ENCODE measurements at places on chromosomes 5 and 9.

GRCh38 chr5:150209099-150209635 lies 19.3 kb downstream of the SLC6A7 start:
- DNase-seq: no peak

GRCh38 chr5:153618307-153618706 lies 127.8 kb downstream of the GRIA1 start:
- DNase-seq: no peak

DNA sequence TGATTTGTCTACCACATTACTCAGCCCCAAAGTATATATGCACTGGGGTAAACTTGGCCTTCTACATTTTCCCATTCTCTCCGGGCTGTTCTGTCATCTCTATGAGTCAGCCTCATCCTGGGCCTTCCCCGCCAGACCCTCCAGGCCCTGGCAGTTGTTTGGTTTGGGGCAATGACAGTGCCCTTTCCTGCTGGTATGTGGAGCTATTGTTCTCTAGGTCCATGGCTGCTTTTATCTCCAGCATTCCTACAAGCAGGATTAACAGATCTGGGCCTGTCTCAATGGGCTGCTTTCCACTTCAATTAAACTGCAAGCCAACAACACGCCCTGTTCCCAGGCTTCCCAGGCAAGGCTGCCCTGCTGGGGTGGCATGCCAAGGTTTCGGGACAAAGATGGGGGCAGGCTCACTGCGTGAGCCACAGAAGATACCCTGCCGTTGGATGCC lies 136.4 kb downstream of the SLIT3 start:
- DNase-seq: no peak

DNA sequence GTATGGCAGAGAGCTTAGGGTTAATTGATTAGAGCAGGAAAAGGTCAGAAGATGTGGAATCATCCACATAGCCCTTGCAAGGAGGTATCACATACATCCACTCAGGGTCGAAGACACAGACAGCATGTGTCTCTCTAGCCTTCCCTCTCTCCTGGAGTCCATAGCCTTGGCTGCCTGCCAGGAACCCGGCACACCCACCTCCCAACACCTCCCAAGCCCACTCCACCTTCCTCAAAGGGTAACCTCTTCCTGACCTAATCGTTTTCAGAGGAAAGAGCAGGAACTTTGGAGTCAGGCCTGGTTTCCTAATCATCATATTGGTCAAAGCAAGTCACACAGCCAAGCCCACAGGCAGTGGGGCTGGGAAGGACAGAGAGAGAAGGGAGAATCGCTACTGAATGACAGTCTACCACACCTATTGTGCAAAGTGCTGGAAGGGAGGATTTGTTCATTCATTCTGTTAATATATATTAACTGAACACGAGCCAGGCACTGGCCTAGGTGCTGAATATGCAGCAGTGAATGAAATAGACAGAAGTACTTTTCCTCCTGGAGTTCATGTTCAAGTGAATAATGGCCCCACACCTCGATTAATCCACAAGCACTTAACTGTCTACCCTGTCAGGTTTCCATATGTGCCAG lies 107.8 kb downstream of the KCNIP1 start:
- DNase-seq: no peak

GRCh38 chr5:124059200-124059599 lies 547.2 kb downstream of the CSNK1G3 start:
- no peak for DNase-seq

DNA sequence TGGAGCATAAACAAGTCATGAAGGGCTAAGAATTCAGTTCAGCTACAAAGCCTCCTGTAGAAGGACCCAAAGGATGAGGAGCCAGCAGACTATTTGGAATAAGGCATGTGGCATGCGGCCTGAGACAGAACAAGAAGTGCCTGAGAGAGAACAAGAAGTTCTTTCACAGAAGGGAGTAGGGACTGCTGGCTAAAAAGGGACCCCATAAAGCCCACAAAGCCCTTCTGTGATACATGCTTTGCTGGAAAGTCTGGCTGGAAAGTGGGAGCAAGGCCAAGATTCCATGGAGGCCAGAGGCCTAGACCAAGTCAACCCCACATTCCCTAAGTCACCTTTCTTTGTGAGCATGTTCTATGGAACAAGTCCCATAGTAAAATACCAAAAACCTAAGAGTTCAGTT lies 35.9 kb upstream of the UBAP2 start:
- no peak for DNase-seq

DNA sequence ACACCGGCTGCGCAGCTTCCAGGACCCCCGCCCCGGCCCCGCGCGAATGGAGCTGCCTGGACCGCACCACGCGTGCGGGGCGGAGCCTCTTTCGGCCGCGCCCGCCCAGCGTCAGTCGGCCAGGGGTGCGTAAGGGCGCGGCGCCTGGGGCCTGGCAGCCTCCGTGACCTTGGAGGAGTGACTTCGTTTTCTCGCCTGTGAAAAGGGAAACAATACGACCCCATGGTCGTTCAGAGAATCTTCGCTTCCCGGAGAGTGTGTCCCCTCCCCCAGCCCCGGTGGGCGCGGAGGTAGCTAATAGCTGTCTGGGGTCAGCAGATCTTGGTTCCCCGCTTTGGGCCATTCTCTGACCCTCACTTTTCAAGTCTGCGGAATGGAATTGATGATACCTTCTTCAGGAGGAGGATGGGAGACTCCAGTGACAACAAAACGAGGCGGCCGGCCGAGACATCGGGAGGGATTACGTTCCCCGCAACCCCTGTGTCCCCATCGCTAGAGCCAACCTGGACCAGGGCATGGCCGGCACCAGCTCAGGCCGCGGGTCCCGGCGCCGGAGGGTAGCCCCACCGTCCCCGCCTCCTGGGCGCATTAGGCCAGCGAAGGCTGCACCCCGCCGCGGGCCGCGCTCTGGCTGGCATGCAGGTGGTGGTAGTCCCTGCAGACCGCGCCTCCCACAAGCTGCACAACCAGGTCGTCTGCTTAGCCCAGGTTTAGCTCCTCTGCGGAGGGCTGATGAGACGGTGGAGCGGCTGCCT lies 5.5 kb upstream of the CDHR2 start:
- no peak for DNase-seq

- no peak for DNase-seq
These were observed 162.3 kb upstream of the DAP start for GRCh38 chr5:10923310-10923709.

DNA sequence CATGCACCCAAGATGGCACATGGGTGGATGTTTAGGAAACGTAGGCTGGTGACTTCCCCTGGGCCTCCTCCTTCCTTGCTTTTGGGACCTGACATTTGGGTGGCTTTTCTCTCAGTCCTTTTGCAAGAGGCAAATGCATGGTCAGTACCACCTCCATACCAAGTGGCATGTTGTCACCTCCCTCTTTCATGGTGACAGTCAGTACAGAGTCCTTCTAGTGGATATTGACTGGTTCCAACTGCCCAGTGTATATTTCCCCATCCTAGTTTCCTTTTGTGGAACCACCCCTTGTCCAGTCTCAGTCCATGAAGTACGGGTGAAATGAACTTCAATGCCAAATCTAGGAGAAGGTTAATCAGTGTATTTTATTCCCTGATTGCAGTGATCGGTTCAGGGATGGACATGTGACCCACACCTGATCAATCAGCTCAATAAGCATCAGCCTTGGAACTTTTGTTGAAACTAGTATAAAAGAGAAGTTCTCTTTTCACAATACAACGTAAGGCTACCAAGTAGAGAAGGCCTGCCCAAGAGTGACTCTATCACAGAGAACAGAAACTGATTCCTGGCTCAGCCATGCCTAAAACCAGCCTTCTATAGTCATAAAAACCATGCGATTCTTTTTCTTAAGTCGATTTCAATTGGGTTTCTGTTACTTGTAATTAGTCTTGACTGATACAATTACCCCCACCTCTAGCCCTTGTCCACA lies 143.4 kb upstream of the KLF9 start:
- no peak for DNase-seq

- DNase-seq: no peak
These were observed 22.4 kb downstream of the DENND4C start for GRCh38 chr9:19252885-19253219.

- DNase-seq: no peak
These were observed at the start of gene HBEGF for GRCh38 chr5:140346348-140347221. Gene HBEGF (minus strand): TSS chr5:140346603. CDS start chr5:140346328, 275 bp downstream.

- DNase-seq: no peak
These were observed 4.6 kb upstream of the SAR1B start for GRCh38 chr5:134637116-134637721.

DNA sequence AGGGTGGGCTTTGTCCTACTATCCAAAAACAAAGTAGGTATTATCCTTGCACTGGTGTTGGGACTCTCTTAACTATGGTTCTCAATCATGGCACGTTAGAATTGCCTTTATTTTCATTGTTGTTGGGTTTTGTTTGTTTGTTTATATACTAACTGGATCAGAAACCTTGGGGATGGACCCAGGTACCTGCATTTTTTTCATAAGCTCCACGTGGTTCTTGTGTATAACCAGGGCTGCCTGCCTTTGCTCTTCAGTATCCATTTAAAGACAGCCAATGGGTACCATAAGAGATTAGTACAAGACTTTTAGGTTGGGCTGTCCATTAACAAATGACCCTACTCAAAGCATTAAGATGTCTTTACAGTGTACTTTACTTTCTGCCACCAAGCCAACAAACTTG lies 2.5 kb upstream of the SSBP2 start:
- DNase-seq: no peak

GRCh38 chr5:52821901-52822300 lies 34.2 kb downstream of the ITGA1 start:
- no peak for DNase-seq

GRCh38 chr5:56076486-56076885 lies 81.7 kb upstream of the IL6ST start:
- DNase-seq: no peak

DNA sequence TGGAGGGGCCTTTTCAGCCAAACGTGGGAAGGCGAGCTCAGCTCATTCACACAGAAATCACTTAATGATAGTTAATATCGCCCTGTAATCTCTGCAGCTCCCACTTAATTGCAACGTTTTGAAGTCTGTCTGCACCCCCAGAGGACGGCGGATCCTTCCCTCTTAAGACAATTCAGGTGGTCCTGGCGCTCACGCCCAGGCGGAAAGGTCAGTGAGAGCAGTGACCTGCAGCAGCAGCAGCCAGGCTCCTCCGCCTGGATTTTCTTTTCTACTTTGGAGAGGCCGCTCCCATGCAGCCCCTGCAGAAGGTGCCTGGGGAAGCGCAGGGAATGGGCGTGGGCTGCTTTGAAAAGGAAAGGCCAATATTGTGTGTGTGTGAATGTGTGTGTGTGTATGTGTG lies 400.9 kb upstream of the IRX1 start:
- no peak for DNase-seq

GRCh38 chr5:143521141-143521540 lies 117.7 kb upstream of the NR3C1 start:
- DNase-seq: no peak

GRCh38 chr5:131528682-131529081 lies 106.3 kb downstream of the RAPGEF6 start:
- DNase-seq: no peak

DNA sequence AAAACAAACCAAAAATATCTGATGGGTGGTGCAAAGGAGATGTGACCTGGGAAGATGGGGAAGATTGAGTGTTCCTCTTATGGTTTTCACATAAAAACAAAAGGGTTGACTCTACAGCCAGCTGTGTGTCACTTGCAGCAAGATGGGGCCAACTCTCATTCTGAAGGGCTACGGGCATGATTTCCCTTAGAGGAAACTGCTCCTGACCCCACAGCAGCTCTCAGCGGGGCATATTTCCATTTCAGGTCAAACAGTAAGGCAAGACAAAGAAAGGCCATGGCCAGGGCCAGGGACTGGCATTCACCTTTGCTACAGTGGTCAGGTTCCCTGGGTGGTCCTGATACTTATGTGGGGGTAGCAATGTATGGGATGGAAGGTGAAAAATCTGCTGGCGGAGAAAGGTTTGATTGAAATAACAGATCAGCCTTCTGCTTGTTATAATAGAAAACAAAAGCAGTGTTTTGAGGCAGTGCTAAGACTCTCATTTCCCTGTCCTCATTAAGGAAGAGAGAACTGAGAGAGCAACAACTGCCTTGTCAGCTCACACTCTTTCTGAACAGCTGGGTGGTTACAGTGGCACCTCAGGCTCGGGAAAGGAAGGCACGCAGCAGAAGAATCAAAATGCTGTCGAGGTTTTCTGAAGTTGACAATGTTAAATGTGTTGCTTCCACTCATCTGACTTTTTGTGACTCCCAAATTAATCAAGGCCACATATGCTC lies 120.7 kb upstream of the PCA3 start:
- DNase-seq: no peak

DNA sequence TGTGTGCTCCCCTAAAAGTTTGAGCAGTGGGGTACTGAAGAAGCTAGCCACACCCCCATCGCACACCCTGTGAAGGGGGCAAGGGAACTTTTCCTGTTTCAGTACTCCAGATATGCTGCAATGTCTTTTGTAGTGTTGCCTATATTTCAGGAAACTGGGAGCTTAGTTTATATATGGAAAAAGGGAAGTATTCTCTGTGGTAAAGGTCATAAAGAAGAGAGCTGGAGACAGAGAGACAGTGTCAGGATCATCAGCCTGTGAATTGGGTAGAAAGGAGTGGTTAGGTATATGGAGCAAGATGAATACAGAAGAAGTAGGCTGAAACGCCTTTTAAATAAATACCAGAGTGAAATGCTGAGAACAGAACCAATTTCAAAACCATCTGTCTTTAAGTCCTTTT lies 82.2 kb upstream of the C9orf72 start:
- DNase-seq: no peak

DNA sequence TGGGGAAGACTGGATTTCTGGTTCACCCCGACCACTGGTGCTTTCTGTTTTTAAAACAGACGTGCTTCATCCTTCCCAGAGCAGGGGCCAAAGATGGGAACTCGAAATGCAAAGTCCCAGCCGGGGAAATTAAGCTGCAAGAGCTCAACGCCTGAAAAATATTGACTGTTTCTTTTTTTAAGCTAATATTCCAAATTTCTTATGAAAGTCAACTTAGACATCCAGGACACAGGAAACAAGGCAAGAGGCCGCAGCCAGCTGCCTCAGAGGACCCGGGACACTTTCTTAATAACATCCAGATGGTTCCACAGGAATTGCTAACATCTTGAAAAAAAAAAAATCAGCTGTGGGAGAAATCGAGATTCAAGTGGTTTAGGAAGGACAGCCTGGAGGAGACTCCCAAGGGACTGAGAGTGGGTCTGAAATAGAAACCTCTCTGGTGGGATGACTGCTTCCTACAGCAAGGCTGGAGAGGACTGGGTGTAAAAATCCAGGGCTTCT lies 144.9 kb downstream of the FGF1 start:
- DNase-seq: no peak

- DNase-seq: no peak
These were observed 125.8 kb downstream of the GALNT10 start for GRCh38 chr5:154316223-154316935.

DNA sequence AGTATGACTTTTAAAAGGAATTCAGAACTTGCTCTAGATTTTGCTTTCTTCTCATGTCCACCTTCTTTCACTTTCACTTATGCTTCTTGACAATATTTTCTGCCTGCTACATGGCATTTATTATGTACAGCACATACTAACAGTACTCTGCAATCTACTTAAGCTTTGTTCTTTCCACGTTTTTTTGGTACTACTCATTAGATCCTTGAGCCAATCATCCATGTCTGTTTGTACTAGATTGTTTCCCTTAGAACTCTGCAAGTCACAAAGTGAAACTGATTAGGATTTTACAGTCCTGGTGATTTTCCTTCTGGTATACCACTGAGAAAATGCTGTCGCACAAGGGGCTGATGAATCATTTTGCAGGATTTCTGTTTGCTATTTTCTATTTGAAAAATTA lies 78.3 kb downstream of the PARP8 start:
- no peak for DNase-seq
